ENCODE measurements at places on chromosomes 6 and 20.

- no peak for DNase-seq
Observed at GRCh38 chr6:50995036-50995435, 176.4 kb downstream of the TFAP2B start.

GRCh38 chr6:112330071-112330878 lies 16.9 kb upstream of the RFPL4B start:
- peak; percentile 17 for DNase-seq

- DNase-seq = no peak
Observed at GRCh38 chr20:62391165-62392076, 4.5 kb downstream of the RPS21 start.

- no peak for DNase-seq
Observed at GRCh38 chr20:48831718-48832404, 4.1 kb upstream of the PREX1 start.

DNA sequence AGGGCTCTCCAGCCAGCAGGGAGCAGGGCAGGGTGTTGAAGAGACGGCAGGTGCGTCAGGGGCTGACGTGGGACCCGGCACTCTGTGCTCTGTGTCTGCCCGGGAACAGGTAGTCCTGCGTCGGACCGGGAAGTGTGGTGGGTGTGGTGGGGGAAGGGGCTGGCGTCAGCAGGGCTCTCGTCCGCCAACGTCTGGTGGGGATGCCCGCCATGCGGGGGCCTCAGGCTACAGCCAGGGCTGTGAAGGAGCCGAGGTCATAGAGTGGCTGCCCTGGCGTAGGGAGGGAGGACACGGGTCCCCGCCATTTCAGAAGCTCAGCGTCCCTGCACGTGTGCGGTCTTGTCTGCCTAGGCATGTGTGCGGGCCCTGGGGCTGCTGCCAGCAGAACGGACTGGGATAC lies 25.3 kb downstream of the DNAJC5 start:
- DNase-seq = no peak

- no peak for DNase-seq
Observed at GRCh38 chr20:21258411-21258810, 44.7 kb upstream of the XRN2 start.

DNA sequence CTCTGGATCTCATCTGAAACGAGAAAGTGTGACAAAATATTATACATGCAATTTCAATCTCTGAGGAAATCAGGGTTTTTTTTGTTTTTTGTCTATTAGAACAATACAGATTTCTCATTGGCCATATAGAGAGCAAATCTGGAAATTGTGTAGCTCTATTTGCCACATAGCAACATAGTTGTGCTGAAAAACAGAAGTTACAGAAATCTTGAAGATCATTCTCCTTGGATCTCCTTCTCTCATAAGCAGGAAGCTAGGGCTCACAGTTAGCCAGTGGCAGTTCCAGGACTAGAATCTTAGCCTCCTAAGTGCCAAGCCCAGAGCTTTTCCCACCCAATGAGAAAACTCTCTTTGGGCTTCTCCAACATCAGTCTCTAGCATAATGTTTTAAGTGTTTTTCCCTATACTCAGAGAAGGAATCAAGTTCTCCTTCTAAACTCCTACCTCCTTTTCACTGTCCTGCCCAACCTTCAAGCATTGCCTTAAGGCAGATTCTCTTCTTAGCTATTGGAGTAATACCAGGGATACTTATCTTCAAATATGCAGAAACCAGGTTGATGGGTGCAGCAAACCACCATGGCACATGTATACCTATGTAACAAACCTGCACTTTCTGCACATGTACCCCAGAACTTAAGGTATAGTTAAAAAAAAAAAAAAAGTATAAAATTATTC lies 211.6 kb downstream of the ALDH8A1 start:
- no peak for DNase-seq

DNA sequence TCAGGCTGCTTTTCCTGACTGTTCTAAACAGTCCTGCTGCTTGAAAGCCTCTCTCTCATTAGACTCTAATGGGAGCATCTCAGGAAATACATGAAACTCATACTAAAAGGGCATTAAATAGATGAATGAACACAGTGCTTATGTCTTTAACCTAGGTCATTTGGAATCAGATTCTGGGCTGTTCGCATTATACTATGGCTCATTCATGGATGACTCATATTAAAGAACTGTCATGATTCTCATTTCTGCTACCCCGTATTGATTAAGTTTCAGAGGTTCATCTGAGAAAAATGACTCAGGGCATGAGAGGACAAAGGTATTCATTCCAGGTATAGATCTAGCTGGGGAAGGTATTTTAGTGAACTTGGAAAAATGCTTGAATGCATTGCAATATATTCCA lies 335.5 kb downstream of the GJA1 start:
- no peak for DNase-seq

- no peak for DNase-seq
Observed at GRCh38 chr6:139540276-139540675, 165.8 kb upstream of the CITED2 start.

DNA sequence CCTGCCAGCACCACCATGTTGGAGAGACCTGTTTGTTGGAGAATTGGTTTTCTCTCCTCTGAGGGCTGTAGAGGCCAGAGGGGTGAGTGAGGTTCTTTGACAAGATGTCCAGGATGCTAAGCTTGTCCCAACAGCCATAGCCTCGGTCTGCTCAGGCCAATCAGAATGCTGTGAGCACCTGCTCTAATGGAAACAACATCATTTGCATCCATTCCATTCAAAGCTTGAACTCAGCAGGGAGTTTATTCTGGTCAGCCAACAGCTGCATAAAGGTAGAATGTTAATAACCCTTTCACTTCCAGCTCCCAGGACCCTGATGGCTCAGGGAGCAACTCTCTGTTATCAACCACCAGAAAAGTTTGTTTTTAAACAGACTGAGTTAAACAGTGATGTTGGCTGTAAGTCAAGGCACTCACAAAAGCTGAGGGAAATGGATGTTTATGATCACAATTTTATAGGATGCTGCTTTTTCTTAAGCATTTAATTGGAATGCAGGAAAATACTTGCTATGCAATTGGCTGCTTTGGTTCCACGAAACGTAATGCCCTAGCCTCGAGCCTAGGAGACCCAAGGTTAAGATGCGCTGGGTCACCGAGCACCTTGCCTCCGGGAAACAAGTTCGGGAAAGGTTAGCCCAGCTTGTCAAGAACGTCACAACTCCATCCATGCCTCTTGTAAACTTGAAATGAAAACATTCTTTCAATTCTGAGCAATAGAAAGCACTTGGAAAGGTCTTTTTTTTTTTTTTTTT lies 155.2 kb downstream of the NFATC2 start:
- DNase-seq = no peak

- no peak for DNase-seq
Observed at GRCh38 chr20:3784863-3785239, 1.7 kb downstream of the CENPB start.

GRCh38 chr6:150713931-150714330 lies 114.2 kb downstream of the PLEKHG1 start:
- no peak for DNase-seq

GRCh38 chr20:64056889-64057627 lies 5.9 kb upstream of the TCEA2 start:
- DNase-seq = no peak

GRCh38 chr20:12049125-12049524 lies 131.4 kb downstream of the BTBD3 start:
- DNase-seq = no peak

- DNase-seq = no peak
Observed at GRCh38 chr6:48136856-48137255, 25.9 kb upstream of the PTCHD4 start.

DNA sequence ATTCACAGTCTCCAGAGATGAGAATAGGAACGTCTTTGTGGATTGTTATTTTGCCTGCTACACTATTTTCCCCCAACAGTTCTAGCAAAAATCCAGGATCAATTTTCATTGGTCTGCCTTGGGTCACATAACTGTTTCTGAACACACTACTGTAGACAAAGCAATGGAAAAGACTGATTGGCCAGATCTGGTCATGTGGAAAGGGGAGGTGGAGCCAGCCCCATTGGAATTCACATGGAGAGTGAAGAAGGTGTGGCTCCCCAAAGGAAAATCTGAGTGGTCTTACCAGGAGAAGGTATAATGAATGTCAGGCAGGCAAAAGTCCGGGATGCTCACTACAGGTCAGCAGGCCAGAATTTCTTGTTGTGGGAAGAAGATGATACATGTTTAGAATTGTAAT lies 9.5 kb upstream of the TP53RK start:
- no peak for DNase-seq

- DNase-seq = no peak
Observed at GRCh38 chr6:54694928-54695532, 151.5 kb upstream of the FAM83B start.

DNA sequence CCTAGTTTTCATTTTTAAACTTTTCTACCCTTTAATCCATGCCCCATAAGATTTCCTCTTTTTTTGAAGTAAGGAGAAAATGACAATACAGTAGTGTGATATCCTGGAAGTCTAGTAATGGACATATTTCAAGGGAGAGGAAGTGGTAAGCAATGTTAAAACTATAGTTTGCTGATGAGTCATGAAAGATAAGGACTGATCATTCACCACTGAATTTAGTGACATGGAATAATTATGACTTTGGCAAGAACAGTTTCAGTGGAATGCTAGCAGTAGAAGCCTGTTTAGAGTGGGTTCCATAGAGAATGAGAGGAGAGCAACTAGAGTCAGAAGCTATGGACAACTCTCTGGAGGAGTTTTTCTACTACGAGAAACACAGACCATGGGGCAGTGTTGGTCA lies 24.9 kb upstream of the SLC2A12 start:
- no peak for DNase-seq

DNA sequence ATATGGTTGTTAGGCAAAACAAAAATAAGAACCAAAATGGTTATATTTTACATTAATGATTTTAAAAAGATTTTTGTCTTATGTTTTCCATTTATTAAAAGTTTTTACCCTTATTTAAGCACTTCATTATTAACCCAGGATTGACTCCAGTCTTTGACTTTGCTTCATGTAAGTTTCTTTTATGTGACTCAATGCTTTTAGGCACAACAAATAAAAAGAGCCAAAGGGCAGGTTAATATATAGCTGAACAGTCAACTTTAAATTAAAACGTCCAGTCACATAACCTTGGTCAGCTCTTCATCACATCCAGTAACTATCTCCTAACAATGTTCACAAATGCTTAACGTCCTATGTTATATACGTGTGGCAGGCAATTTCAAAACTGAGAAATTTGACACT lies 32.7 kb downstream of the COL21A1 start:
- no peak for DNase-seq

DNA sequence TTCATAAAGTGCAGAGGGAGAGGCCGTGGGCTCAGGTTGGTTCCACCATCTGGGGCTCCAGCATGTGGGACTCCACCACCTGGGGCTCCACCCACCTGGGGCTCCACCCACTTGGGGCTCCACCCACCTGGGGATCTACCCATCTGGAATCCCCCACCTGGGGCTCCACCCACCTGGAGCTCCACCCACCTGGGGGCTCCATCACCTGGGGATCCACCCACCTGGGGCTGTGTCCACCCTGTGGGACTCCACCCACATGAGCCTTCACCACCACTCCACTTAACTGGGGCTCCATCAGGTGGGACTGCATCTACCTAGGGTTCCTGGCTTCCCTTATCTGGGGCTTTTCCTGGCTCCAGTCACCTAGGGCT lies 226.0 kb upstream of the CDYL start:
- DNase-seq = no peak

DNA sequence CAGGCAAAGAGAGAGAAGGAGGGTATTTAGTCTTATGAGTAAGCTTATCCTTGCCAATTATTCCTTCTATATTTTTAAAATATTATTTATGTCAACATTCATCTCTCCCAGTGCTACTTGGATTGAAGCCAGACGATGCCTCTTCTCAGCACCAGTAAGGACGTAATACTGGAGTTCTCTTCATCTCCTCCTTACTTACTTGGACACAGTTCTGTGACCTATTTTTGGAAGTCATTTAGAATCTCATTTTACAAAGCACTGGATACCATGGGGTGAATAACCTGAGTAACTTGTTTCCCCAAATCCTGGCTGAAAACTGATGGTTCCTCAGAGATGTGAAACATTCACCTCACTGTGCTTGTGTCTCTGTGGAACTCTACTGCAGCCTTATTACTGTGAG lies 137.4 kb upstream of the LAMP5 start:
- no peak for DNase-seq

- peak; percentile 28 for DNase-seq
Observed at GRCh38 chr6:13012977-13013680, 296.6 kb downstream of the PHACTR1 start.

DNA sequence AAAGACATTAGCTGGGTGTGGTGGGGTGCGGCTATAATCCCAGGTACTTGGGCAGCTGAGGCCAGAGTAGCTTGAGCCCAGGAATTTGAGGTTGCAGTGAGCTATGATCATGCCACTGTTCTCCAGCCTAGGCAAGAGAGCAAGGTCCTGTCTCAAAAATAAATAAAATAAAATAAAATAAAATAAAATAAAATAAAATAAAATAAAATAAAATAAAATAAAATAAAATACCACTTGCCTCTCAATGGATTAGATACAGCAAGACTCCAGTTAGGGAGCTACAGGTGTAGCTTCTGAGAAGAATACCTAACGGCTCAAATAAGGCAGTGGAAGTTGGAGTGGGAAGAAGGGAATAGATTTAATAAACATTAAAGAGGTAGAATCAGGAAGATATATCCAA lies 13.7 kb upstream of the PAK5 start:
- no peak for DNase-seq

DNA sequence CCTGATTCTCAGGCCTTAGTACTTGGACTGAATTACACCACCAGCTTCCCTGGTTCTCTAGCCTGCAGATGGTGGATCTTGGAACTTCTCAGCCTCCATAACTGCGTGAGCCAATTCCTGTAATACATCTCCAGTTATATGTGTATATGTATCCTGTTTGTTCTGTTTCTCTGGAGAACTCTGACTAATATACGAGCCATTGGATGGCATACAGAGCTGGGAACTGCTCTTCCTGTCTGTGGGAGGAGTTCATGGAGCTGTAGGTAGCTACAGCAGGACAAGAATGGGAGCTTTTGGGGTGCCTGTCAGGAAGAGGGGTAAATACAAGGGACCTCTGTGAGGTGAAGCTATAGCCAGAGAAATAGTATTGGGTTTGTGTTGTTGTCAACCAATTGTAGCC lies 41.2 kb downstream of the TMEM14A start:
- no peak for DNase-seq

DNA sequence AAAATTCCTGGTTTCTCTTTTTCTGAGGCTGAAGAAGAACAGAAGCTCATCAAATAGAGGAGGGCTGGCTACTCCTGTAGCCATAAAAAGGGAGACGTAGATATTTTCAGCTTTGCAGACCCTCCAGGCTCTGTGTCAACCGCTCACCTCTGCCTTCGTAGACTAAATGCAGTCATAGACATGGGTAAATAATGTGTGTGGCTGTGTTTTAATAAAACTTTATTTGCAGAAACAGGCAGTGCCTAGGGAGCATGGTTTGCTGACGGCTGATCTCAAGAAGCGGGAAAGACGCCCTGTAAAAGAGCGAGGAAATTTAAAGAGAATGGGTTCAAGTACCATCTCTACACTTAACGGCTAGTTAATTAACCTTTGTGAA lies 171.8 kb downstream of the BCAS1 start:
- no peak for DNase-seq

- no peak for DNase-seq
Observed at GRCh38 chr6:124961777-124962638, at the start of gene RNF217. Gene RNF217, plus strand, starts transcription at chr6:124962437. Its CDS starts 108 bp downstream, at chr6:124962545.

All from COR-L47 (cell line).